Retinal pigment epithelial cell (primary cell): ENCODE measurements at places on chromosomes 12 and 14.

DNA sequence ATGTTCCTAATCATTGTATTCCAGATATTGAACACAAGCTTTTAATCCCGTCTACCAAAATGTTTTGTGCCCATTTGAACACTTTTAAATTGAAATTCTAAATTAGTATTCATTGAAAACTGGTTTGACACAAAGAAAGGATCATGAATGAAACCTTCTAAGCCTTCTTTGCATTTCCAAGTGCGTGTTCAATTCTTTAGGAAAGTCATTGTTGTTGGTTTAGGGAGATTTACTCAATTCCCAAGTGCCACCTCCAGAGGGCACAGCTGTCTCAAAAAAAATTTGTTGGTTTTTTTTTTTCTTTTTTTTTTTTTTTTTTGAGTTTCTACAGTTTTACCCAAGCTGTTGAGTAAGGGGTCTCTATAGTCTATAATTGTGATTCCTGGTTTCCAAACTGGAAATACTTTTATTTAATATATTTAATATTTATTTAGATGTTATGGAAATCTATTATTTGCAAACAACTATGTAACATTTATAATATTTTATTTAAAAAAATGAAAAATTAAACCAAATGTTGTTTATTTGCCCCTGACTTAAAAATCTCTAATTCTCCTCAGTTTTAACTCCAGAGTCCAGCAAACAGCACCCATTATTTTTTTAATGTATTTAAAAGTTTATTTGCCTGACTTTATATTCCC lies 79.9 kb downstream of the NEDD1 start:
- no peak for DNase-seq

- DNase-seq: no peak
Measured at GRCh38 chr12:64090047-64090446, 132.0 kb downstream of the KICS2 start.

- no peak for DNase-seq
Measured at GRCh38 chr12:3075315-3075714, 1.9 kb upstream of the TSPAN9 start.

DNA sequence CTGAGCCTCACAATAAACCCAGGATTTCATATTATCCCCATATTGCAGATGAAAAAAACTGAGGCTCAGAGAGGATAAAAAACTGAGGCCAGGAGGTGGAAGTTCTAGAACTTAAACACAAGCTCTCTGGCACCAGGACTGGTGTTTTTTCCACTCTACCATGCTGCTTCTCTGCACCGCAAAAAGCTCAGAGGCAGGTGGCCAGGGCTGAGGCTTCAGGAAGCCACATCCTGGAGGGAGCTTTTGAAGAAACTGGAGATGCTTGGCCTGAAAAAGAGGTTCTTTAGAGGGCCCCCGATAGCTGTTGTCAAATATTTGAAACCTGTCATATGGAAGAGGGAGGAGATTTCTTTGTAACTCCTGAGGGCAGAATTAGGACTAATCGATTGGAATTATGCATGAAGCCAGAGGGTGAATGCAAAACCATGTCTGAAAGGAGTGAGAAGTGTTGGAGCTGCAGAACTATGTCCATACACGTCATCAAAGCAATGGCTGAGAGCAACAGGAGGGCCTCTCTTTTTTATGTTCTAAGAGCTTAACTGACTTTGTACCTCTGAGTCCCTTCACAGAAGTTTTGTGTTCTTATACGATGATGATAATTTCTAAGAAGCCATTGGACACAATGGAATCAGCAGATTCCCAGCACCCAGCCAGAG lies 448.6 kb downstream of the FUT8 start:
- DNase-seq: no peak

GRCh38 chr12:72082986-72083820 lies 144.6 kb downstream of the TPH2 start:
- no peak for DNase-seq

GRCh38 chr12:57832966-57833365 lies 13.6 kb downstream of the CTDSP2 start:
- no peak for DNase-seq

DNA sequence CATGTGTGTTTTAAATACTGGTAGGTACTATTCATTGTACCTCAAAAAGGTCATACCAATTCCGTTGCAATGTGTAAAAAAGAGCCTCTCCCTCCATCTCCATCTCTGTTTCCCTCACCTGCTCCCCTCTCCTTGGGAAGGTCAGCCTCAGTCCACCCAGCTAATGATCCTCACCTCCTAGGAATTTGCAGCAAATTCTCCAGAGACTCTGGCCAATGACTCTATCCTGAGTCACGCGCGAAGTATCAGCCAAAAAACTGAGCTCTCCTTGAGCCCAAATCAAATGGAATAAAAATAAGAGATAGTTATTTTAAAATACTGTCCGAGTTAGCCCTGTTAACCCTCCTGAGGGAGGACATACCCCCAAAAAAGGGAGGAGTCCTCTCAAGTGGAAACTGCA lies 148.4 kb downstream of the DPF3 start:
- DNase-seq: no peak

GRCh38 chr12:91355150-91356006 lies 172.8 kb upstream of the DCN start:
- DNase-seq: peak; percentile 23

DNA sequence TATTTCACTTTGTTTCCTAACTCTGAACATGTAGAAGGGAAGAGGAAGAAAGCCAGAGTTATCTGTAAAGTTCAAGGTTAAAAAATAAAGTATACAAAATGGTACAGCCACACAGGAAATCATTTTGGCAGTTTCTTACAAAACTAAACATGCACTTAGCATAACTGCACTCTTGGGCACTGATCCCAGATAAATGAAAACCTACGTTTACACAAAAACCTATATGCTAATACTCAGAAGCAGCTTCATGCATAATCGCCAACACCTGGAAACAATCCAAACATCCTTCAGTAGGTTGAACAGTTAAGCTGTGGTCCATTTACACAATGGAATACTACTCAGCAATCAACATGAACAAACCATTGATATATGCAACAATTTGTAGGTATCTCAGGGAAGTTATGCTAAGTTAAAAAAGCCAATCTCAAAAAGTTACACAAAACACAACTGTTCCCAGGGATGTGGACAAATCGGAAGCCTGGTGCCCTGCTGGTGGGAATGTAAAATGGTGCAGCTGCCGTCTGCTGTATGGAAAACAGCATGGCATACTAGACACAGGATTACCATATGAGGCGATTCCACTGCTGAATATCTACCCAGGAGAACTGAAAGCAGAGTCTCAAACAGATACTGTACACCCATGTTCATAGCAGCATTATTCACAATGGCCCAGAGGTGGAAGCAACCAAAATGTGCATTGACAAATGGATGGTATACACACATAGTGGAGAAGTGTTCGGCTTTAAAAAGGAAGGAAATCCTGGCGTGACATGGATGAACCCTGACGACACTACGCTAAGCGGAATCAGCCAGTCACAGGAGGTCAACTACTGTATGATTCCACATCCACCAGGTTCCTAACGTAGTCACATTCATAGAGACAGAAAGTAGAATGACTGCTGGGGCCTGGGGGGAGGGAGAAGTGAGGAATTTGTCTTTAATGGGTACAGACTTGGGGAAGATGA lies 37.7 kb downstream of the NRDE2 start:
- no peak for DNase-seq

- DNase-seq: no peak
Measured at GRCh38 chr14:34081101-34081575, 130.3 kb upstream of the EGLN3 start.

- DNase-seq: no peak
Measured at GRCh38 chr14:23063601-23064000, 6.3 kb upstream of the CDH24 start.

GRCh38 chr12:114902665-114903064 lies 218.7 kb upstream of the TBX3 start:
- no peak for DNase-seq

GRCh38 chr14:90870950-90871604 lies 54.8 kb upstream of the TTC7B start:
- no peak for DNase-seq

DNA sequence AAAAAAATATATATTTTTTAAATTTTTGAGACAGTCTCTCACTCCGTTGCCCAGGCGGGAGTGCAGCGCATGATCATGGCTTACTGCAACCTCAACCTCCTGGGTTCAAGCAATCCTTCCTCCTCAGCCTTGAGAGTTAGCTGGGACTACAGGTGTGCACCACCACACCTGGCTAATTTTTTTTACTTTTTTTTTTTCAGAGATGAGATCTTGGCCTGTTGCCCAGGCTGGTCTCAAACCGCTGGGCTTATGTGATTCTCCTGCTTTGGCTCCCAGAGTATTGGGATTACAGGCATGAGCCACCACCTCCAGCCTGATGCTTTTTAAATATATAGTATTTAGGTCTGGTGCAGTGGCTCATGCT lies 24.5 kb downstream of the MDM2 start:
- no peak for DNase-seq

DNA sequence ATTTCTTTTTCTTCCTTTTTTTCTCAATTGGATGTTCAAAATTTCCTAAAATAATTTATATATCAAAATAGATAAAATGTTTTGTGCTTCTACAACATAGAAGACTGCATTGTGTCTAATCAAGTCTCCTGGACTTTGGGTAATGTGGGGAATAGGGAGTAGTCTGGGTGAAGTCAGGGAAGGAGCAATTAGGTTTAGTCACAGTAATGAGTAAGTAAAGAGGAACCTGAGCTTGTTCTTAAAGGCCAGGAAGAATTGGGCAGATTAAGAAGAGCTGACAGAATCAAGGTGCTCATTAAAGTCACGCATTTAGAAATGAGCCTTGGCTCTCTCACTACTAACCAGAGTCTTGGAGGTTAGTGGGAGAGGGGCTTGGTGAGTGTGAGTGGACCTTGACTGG lies 233.3 kb upstream of the SSTR1 start:
- DNase-seq: no peak

GRCh38 chr12:121090586-121091514 lies 41.8 kb upstream of the P2RX7 start:
- DNase-seq: no peak

GRCh38 chr14:63432228-63432627 lies 110.9 kb downstream of the PPP2R5E start:
- no peak for DNase-seq

GRCh38 chr12:95269892-95270291 lies 52.3 kb downstream of the VEZT start:
- no peak for DNase-seq

GRCh38 chr14:87205811-87206210 lies 787.2 kb downstream of the GALC start:
- DNase-seq: no peak

DNA sequence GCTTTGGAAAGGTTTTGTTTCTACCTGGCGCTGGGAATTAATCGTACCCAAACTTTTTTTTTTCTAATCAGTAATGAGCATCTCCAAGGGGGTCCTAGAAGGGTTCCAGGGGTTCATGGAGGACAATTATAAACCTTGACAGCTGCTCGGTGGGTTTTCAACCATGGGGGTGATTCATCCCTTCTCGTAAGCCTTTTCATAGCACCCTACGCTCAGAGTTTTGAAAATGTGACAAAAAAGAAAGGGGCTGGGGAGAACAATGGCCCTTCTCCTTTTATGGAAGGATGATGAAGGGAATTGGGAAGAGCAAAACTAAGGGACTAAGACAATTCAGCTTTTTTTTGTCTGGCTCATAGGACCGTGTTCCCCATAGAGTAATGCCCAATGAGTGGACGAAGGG lies 196.7 kb downstream of the ZFP36L1 start:
- no peak for DNase-seq

DNA sequence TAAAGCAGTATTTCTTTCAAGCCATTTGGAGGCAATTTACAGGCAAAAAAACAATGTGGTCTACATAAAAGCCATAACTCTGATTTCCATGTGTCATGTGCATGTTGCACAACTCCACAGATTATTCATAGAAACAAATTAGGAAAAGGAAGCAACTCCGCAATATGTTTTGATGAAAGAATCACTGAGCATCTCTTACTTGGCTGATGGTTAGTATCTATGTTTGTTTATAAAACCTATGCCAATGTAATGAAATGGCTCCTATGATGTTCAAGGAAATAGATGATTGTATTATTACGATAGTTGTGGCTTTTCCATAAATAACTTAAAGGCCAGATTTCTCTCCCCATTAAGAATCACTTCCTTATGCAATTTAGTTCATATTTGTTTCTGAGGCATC lies 373.7 kb downstream of the CCDC91 start:
- DNase-seq: no peak

DNA sequence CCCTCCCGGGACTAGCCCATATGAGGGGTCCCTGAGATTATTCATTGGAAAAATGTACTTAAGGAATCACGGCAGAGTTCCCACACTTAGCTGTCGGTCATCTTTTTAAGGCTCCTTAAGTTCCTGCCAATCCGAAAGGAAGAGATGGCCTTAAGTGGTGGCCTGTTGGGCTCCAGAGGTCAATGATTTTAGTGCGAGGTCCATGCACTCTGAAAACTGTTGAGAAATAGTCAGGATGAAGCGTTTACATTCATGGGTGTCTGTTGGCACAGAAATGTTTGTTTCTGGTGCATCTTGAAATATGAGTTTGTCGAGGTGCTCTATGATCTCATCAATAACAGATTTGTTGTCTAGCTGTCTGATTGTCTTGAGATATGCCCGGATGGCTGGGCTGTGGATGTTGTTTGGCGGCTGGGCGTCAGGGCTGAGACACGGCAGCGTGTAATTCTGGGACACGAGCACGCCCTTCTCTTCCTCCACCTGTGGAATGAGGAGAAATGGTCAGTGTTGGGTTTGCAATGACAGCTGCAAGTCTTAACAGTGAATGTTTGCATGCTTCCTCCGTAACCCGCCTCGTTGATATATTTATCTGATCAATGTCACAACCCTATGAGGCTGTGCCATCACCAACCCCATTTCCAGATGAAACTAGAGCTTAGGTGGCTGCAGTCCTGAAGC lies 1.6 kb downstream of the IL31 start:
- no peak for DNase-seq

GRCh38 chr14:74637178-74637550 lies 25.1 kb upstream of the LTBP2 start:
- DNase-seq: no peak

DNA sequence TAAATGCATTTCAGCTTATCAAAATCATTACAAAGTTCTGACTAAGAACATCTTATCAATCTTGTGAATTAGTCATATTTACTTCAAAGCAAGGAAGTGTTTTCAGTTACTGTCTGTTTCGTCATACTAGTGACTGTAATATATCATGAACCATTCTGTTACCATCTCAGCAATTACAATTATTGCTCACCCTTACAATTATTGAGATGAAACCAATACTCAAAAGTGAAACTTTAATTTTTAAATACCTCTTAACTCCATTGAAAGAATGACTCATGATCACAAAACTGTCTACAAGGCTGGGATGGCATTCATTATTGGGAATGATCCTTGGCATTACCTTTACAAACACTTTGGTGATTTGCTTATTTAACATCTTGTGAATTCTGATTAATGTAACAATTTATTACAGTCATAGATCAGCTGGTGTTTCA lies 90.3 kb downstream of the RPS6KA5 start:
- DNase-seq: no peak
